CD4-positive, alpha-beta T cell treated with Interleukin-2 at 100 ng/mL for 4 hours (primary cell): ENCODE measurements at places on chromosomes 1 and 21.

- DNase-seq, result no peak
Observed at GRCh38 chr1:78334952-78335351, 155.8 kb upstream of the PTGFR start.

- no peak for DNase-seq
Observed at GRCh38 chr1:56557746-56558145, 21.6 kb downstream of the PLPP3 start.

DNA sequence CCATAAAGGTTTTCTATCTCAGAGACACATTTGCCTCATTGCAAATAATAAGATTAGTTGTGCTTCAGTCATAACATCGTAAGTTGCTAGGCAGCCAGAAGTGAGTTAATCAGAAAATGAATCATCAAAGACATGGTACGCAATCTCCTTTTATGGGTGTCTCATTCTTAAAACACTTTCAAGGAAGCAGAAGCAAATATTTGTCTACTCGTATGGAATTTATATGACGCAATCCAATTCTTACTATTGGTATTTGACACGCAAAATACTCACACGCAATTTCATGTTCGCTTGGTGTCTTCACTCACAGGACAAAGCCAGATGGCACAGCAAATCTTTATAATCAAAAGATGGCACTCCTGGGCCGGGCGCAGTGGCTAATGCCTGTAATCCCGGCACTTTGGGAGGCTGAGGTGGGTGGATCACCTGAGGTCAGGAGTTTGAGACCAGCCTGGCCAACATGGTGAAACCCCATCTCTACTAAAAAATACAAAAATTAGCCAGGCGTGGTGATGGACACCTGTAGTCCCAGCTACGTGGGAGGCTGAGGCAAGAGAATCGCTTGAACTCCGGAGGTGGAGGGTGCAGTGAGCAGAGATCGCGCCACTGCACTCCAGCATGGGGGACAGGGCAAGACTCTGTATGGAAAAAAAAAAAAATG, 56.4 kb downstream of the HLCS start:
- DNase-seq, result peak; percentile 1

DNA sequence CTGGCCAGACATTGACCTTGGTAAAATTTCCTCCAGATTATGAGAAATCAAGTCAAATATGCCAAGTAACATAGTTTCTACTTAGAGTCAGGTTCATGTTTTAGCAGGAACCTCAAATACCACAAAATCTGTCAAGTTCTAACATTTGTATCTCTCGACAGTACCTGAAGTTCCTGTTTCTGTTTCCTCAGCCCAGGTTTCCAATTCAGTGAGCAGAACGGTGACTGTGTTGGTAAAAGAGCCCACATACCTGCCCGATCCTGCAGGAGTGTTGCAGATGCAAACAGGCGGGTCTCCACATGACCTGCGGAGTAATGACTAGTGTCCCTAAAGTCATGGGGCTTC, 57.9 kb upstream of the LGALS8 start:
- peak; percentile 26 for DNase-seq

GRCh38 chr1:244802556-244803239, 32.8 kb upstream of the COX20 start:
- no peak for DNase-seq

DNA sequence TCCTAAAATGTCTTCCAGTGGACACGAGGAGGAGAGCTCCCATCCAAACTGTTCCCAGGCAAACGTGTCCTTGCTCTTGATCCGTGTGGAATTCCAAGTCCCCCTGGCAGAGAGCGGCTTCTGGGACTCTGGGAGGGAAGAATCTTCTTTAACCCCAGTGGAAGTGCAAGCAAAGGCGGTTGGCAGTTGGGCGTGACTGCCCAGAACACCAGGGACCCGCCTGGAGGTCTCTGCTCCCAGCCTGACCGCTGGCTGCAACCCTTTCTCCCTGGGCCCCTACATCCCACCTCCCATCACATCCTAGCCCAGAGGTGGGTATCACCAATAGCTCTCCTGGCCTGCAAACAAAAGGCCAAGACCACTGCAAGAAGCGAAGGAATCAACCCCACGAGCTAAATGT, 17.8 kb downstream of the CASZ1 start:
- DNase-seq, result no peak

DNA sequence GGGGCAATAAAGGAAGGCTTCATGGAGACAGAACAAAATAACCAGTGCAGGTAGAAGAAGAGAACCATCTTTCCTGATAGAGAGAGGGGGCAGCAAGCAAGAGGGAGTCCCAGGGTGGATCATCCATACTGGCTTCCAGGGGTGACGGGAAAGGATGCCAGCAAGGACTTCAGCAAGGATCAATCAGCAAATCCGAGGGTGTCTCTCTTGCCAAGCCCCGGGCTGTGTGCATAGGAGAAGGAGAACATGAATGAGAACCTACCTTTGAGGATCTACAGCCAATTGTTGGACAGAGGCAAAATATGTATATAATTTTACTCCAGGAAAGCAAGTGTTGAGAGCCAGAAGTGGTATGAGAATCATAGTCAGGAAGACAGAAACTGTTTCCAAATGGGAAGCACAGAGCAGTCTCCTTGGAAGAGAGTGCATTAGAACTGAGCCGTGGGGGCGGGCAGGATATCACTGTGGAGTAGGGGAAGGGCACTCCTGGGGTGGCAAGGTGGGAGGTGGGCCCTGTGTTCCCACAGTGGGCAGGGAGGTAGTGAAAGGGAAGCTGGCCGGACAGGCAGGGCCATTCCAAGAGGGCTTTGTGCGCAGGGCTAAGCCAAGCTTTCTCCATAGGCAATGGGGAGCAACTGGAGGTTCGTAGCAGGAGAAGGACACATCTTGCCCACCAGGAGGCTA, 1.1 kb upstream of the S100A9 start:
- DNase-seq, result no peak

DNA sequence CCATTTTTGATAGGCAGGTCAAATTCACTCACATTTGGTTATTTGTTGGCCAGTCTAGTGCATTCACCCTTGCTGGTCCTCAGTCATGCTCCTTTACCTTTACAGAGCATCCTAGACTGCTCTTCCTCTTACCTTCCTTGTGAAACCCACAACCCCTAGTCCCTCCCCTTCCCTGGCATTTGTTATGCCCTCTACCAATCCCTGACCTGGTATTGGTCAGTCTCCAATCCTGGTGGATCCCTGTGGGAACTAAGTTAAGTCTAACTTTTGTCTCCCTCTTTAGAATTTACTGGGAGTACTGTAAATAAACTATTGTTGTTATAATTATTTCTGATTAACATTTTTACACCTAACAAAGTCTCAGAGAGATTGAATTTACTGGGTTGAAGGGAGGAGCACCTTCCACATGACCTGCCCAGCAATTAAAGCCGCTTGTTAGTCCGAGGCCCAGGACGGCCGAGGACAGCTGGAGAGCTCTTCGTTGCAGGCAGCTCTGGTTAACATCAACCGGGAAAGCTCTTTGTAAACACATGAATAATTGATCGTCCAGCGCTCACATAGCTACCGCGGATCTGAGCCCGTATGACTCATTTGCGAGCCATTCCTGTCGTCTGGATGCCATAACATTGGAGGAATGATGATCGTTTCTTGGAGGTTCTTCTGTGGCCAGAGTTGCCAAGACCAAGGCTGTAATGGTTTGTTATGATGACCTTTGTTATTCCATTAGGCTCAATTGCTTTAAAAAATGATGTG, 31.9 kb downstream of the MTARC1 start:
- DNase-seq, result no peak
